ENCODE measurements at places on chromosomes 2 and 18.

- no peak for DNase-seq
Measured at GRCh38 chr18:75377258-75377657, 50.2 kb downstream of the SMIM21 start.

- DNase-seq = no peak
Measured at GRCh38 chr2:24768013-24768412, 25.2 kb downstream of the PTRHD1 start.

DNA sequence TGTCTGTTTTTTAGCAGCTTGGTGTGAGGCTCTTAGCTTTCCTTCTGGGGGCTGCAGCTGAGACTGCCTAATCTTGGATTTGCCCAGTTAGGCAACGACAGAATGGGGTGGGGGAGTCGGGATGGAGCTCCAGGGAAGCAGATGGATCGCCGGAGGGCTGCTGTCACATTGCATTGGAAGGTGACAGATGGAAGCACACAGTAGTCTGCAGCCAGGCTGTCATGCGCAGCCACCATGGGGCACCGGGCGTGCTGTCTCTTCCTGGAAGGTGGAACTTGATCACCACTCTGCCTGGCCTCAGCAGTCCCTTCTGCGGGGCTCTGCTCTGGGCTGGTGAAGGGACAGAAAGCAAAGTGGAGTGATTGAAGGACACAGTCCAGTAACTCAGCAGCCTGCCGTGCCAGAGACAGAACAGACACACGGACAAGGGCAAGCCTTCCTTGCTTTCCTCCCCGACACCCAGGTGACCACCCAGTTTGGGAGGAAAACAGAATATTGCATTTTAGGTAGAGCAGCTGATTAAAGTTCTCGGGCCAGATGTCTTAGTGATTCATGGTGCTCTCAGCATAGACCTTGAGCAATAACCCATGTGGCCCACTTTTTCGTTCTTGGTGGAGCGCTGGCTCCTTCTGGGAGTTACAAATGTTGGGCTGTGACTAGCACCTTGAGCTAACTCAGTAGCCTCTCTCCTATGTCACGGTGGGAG is 40.9 kb downstream of the RNF144A start:
- no peak for DNase-seq

GRCh38 chr2:16625201-16625729 is 40.4 kb downstream of the CYRIA start:
- peak; percentile 94 for DNase-seq

- DNase-seq = peak; percentile 49
Measured at GRCh38 chr2:73963385-73964120, 21.2 kb upstream of the TET3 start.

DNA sequence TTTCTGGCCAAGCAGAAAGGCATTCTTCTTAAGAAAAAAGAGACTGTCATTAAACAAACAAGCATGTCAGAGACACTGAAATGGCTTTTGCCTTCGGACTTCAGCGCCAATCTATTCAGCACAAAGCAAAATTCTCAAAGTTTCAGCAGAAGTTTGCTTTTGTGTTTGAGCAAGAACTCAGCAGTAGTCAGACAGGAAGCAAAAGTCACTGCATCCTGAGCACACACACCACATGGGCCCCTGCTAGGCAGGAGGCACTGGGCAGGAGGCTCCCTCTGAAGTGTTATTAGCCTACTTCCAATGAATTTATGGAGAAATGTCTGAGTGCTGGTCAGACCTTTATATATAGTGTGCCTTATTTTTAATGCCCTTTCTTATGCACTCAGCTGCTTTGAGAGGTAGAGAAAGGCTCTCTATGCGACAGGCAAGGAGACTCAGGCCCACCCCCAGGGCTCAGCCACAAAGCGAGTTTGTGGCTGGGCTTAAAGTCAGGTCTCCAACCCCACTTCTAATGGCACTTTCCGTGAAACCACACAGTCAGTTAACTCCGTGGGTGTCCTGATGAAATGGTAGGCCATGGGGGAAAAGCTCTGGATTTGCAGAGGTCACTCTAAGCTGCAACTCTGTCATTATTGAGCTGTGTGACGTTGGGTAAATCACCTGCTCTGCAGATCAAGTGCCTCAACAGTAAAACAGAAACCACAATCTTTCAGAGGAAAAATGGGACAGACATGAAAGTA is 161.0 kb upstream of the TMEM200C start:
- DNase-seq = peak; percentile 20

DNA sequence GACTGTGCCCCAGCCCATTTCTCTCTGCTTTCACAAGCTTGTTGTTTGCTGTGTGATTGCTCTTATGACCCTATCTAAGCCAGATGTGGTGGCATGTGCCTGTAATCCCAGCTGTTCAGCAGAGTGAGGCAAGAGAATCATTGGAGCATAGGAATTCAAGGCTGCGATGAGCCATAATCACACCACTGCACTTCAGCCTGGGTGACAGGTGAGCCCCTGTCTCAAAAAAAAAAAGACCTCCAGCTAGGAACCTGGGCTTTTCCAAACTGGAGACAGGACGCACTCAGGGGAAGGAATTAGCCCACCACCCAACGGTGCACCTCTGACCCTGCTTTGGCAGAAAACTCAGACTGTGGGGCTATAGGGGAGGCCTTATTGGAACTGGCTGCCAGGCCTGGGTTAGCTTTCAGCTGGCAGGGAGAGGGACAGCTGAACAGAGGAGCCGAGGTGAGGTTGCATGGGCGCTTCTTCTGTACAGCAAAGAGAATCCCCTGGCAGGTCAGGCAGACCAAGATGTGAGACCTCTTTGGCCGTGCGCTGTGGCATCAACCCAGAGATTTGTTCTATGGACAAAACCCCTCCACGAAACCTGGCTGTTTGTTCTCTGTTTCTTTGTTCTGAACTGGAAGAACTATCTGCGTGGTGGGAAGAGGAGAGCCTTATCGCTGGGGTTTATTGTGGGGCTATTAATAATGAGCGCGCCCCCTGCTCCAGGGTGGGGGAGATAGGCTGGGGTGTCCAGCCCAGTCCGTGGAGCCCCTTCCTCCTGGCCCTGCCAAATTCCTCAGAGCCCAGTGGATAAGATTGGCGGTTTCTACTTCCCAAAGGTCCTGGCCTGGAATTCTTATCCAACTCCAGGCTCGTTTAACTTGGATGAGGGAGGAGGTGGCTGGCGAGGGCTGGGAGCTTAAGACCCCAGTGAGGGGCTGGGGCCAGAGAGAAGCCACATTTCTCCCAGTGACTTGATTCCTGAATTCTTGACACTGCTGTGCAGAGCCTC is 38.8 kb upstream of the SMAD7 start:
- DNase-seq = no peak

- DNase-seq = no peak
Measured at GRCh38 chr2:217515615-217516309, 487.0 kb downstream of the TNS1 start.

GRCh38 chr18:8839281-8839680 is 133.9 kb downstream of the MTCL1 start:
- DNase-seq = no peak

DNA sequence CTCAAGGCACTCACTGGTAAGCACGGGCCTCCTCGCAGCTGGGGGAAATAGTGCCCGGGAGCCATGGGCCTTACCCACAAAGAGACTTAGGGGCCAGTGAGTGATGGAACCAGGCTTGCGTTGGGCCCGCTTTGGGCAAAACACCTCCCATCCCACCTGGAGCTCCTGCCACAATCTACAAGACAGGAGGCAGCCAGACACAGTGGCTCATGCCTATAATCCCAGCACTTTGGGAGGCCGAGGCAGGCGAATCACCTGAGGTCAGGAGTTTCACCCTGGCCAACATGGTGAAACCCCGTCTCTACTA is 88.2 kb downstream of the TFCP2L1 start:
- no peak for DNase-seq

- DNase-seq = no peak
Measured at GRCh38 chr2:212873256-212873655, 278.2 kb downstream of the IKZF2 start.

DNA sequence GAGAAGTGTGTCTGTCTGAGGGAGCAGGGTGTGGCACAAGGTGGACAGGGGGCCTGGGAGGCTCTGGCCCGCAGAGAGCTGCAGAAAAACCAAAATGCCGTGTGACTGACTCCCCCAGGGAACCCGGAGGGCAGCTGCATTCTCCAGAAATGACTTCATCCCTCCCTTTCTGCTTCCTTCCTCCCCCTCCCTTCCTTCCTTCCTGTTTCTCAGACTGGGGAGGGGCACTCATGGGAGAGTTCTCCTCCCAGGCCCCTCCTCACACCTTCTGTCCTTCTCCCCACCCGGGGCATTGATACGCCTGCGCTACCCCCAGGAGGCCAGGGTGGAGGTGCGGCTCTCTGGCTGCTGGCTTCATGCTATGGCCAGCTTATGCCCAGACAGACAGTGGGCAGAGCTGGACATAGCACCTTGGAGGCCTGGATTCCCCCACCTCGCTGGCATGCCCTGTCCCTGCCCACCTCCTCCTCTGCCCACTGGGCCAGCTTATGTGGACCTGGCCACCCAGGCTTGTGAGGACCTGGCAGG is 8.2 kb upstream of the GPR17 start:
- DNase-seq = peak; percentile 60

DNA sequence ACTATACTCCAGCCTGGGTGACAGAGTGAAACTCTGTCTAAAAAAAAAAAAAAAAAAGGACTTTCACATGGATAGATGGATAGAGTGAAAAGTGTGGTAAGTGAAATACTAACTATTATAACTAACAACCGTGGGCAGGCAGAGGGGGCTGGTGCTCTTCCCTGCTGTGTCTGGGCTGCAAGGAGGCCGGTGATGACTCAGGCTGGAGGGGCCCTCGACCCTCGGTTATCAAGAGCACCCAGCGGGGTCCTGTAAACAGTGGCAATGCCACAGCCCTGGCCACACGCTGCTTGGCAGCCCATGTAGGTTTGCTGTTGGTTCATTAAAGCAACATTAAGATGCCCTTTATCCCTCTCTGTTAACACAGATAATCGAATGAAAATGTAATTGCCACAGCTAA is 184.8 kb upstream of the RAB12 start:
- DNase-seq = no peak

DNA sequence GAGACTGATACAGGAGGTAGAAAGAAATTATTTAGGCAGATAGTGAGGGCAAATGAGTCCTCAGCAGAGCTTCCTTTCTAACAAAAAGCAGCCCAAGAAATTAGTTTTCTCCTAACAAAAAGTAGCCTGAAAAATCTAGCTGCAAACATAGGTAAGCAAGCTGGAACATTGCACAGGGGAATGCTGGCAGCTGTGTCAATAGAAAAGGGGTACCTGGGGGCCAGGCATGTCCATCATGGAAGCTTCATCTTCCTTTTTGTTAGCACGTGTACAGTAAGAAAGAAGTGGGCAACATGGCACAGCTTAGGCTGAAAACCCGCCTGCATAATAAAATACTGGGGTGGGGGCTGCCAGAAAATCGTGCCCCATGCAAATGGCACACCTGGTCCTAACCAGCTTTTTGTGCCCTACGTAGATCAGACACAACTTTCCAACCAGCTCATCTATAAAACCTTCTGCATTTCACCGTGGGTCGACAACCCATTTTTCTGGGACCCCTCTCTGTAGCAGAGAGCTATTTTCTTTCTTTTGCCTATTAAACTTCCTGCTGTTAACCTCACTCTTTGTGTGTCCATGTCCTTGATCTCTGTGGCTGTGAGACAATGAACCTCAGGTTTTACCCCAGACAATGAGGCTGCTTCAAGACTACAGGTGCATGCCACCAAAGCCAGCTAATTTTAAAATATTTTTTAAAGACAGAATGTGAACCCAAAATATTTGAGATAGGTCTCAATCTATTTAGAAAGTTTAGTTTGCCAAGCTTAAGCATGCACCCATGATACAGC is 6.6 kb upstream of the MTHFD2 start:
- DNase-seq = no peak

DNA sequence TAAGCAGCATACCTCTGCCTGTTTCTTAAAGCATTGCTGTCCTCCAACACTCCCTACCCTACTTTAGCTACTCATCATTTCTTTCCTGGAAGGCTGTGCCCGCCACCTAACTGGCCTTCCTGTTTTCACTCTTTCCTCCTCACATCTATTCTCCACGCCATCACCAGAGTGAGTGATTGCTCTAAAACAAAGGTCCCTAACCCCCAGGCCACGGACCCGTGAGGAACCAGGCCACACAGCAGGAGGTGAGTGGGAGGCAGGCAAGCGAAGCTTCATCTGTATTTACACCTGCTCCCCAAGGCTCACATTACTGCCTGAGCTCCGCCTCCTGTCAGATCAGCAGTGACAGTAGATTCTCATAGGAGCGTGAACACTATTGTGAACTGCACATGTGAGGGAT is 13.3 kb upstream of the ZEB2 start:
- DNase-seq = no peak

DNA sequence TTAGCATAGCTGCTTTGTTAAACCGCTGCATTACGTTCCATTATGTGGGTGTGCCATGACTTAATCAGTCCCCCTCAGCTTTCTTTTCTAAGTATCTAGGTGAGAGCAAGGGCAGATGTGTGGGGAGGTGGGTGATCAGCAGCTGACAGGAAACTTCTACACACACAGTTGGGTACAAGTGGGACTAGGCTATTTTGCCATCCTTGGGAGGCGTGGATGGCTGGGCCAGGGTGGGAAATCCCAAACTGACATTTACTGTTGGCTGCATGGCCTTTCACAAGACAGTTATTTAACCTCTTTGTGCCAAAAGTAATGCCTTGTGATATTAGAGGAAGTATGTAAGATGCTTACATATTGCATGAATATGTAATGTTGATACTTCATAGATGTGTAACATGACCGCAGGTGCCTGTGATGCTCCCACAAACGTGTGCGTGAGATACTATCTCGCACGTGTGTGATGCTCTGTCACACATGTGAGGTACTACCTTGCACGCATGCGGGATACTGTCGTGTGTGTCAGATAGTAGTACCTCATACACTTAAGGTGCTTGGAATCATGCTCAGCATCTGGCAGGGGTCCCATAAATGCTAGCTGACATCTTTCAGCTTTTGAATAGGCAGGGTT is 314.5 kb downstream of the PRKCE start:
- peak; percentile 37 for DNase-seq

- no peak for DNase-seq
Measured at GRCh38 chr2:105068387-105068786, 30.5 kb downstream of the MRPS9 start.

DNA sequence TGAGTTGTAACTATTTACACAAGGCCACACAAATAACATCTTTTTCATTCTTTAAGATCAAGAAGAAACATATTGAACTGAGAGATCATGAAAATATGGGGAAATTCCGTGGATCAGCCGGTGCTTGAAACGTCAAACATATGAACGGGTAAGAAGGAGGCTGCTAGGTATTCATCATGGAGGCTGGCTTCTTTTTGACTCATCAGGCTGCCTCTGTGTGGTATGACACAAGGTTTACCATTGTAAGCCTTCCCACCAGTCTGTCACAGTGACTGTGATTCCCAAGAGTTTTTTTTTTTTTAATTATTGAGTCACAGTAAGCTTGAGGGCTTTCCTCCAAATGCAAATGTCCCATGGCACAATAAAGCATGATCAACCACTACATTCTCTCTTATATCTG is 506.9 kb downstream of the BCL11A start:
- no peak for DNase-seq

DNA sequence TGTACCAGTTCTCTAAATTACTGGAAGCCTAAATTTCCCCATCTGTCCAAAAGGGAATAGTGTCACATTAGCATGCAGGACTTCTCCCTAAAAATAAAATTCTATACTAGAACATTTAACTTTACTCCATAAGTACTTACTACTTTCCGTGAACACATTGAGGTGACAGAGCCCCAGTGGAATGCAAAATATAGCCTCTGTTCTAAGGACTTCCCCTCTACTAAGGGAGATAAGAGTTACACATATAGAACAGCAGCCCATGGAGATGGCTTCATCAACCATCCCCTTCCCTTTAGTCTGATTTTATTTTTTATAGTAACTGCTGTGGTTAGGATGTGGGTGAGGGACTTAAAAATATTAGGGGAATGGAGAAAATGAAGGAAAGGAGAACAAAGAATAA is 68.9 kb upstream of the STPG4 start:
- no peak for DNase-seq

All from suppressor macrophage (primary cell).